ENCODE measurements at places on chromosomes 7 and 10. TPM values are rescaled to one million over a fixed set of nuclear protein-coding genes. Genes with fewer than 3 reads are reported as not detected.

BAIAP2L1 gene
- total RNA-seq = 2.8 TPM

AGMO gene
- total RNA-seq = not detected

SKIDA1 gene
- total RNA-seq = not detected

GRCh38 chr7:115037128-115037802 lies 115.4 kb downstream of the MDFIC start:
- H3K36me3 ChIP-seq = no peaks in the 10 kb centered on the region
- H3K4me3 ChIP-seq = no peak overlapping the region
- H3K27me3 ChIP-seq = no peaks in the 10 kb centered on the region
- H3K27ac ChIP-seq = no peak overlapping the region

DNA sequence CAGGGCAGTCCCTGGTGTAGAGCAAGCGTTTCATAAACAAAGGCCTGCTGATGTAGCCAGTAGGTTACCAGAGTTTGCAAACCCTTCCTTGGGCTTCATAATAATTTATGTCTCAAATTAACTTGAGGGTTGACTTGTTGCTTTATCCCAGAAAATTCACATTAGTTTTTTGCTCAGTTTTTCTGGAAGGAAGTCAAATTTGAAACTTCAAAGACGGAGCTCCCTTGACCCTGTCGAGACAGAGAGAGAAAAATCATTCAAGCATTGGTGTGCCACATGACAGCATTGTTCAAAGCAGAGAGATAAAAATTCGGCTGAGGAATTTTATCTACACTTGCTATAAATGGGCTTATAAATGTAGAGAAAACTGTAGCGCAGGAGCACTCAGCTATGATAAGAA lies 627.7 kb downstream of the TNS3 start:
- no peaks in the 10 kb centered on the region for H3K27me3 ChIP-seq
- H3K36me3 ChIP-seq = no peaks in the 10 kb centered on the region
- H3K27ac ChIP-seq = no peak overlapping the region

DNA sequence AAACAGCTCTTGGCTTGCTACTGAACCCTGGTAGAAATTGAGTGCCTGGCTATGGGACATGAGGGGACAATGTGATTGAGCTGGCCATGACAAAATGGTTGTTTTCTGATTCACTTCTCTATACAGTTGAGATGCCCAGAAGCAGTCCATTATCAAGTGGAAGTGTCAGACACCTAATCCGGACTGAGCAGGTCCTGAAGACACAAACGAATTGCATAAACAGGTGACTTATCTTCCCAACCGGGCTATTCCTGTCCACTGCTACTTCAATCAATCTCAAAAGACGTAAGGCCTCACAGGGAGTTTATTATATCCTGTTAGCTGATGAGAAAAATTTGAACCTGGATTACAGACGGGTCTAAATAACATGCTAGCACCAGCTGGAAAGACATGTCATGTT lies 105.5 kb upstream of the WAC start:
- no peaks in the 10 kb centered on the region for H3K36me3 ChIP-seq
- no peak for DNase-seq
- H3K27me3 ChIP-seq = no peaks in the 10 kb centered on the region
- H3K27ac ChIP-seq = no peak overlapping the region
- H3K4me3 ChIP-seq = no peak overlapping the region

GRCh38 chr7:116259871-116260440 lies 49.6 kb downstream of the TES start:
- no peaks in the 10 kb centered on the region for H3K27me3 ChIP-seq
- DNase-seq = no peak
- H3K4me3 ChIP-seq = no peak overlapping the region
- no peak overlapping the region for H3K27ac ChIP-seq

PRKG1 gene
- total RNA-seq = 50.2 TPM

GRCh38 chr10:14586901-14587300 lies 187.8 kb downstream of the FAM107B start:
- H3K4me1 ChIP-seq = peaks cover 9% of the 10 kb centered on the region
- no peak for DNase-seq
- H3K27ac ChIP-seq = no peak overlapping the region
- H3K4me3 ChIP-seq = no peak overlapping the region
- H3K27me3 ChIP-seq = no peaks in the 10 kb centered on the region
- H3K36me3 ChIP-seq = no peaks in the 10 kb centered on the region

DNA sequence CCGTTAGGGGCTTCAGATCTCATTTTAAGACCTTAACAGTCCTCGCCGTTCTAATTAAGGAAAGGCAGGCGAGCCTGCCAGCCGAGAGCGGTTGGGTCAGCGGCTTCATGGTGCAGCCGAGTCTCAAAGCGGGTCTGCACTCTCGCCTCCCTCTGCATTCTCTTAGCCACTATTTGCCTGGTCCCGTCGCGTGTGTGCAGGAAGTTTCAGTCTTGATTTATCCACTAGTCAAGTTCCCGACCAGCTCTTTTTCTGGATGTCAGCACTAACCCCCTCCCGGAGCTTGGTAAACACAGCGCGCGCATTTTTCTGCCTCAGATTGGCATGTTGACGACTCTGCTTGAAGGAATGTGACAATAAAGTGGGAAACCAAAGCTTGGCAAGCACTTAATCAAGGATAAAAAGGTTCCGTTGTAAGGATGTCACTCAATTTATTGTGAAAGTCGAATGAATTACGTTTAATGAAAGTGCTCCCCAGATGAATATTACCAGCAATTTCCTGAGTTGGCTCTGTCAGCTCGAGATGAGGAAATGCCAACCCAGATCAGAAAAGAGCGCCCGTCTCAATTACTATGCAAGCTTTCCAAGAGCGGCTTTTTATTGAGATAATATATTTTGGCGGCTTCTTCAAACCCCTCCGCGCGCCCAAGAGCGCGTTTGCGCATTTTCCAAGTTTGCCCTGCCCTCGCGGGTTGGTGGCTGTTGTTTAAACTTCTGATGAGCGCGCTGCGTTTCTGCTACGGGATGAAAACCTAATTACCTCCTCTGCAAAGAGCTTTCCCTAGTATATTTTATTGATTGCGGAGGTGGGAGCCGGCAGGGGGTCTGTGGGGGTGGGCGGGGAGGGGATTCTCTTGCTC lies 7.9 kb downstream of the NXPH1 start:
- no peaks in the 10 kb centered on the region for H3K4me1 ChIP-seq
- H3K4me3 ChIP-seq = no peak overlapping the region
- H3K36me3 ChIP-seq = no peaks in the 10 kb centered on the region
- no peak overlapping the region for H3K27ac ChIP-seq
- peaks cover 10% of the 10 kb centered on the region for H3K27me3 ChIP-seq
- no peak for DNase-seq

GRCh38 chr7:150378115-150378852 lies 846 bp upstream of the ZNF775 start:
- peak overlapping the region; percentile 79 for H3K27ac ChIP-seq
- H3K36me3 ChIP-seq = peaks cover 15% of the 10 kb centered on the region
- H3K27me3 ChIP-seq = no peaks in the 10 kb centered on the region
- H3K4me1 ChIP-seq = no peaks in the 10 kb centered on the region
- peak overlapping the region; percentile 61 for H3K4me3 ChIP-seq
- DNase-seq = no peak

- no peak overlapping the region for H3K27ac ChIP-seq
- H3K4me1 ChIP-seq = no peaks in the 10 kb centered on the region
- H3K4me3 ChIP-seq = no peak overlapping the region
Measured at GRCh38 chr10:70807556-70807955, 8.2 kb upstream of the SGPL1 start.

DNA sequence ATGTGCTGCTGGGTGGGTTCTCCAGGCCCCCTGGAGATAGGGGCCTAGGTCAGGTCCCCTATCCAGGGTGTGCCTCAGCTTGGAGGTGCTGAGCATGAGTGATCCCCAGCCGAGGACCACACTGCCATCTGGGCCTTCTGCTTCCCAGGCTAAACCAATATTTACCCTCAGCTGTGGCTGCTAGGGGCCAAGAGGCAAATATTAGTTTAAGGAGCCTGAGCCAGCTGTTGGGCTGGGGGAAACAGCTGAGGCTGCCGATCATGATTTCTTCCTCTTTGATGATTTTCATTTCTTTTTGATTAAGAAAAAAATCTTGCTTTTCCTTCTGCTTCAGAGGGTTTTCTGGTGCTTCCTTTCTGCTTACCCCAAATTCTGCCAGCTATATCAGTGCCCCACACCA lies 83.4 kb downstream of the NEURL1 start:
- no peaks in the 10 kb centered on the region for H3K27me3 ChIP-seq
- no peak overlapping the region for H3K4me3 ChIP-seq
- H3K36me3 ChIP-seq = no peaks in the 10 kb centered on the region
- no peaks in the 10 kb centered on the region for H3K4me1 ChIP-seq
- no peak overlapping the region for H3K27ac ChIP-seq

KCNIP2 gene
- total RNA-seq = 1.1 TPM

GRCh38 chr10:10271639-10272192 lies 746.0 kb upstream of the CELF2 start:
- no peaks in the 10 kb centered on the region for H3K36me3 ChIP-seq
- H3K27me3 ChIP-seq = no peaks in the 10 kb centered on the region
- H3K4me3 ChIP-seq = no peak overlapping the region
- DNase-seq = no peak
- no peak overlapping the region for H3K27ac ChIP-seq
- H3K4me1 ChIP-seq = no peaks in the 10 kb centered on the region

DNA sequence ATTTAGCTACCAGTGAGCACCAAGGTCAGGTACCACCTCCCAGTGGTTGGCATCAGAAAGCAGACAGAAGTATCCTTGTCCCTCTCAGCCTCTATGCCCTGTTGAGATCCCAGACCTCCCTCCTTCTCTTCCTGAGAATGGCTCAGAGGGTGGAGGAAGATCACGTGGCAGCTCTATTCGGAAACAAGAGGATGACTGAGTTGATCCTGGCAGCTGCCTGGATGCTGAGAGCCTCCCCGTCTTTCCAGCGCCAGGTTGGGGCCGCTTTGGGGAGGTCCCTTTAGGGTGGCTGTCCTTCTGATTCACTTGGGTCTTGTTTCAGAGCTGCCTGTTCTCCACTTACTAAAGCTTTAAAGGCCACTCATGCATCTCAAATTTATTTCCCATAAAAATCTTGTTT lies 36.9 kb upstream of the NPFFR1 start:
- no peaks in the 10 kb centered on the region for H3K27me3 ChIP-seq
- H3K4me1 ChIP-seq = no peaks in the 10 kb centered on the region
- no peak overlapping the region for H3K4me3 ChIP-seq
- no peaks in the 10 kb centered on the region for H3K36me3 ChIP-seq

DNA sequence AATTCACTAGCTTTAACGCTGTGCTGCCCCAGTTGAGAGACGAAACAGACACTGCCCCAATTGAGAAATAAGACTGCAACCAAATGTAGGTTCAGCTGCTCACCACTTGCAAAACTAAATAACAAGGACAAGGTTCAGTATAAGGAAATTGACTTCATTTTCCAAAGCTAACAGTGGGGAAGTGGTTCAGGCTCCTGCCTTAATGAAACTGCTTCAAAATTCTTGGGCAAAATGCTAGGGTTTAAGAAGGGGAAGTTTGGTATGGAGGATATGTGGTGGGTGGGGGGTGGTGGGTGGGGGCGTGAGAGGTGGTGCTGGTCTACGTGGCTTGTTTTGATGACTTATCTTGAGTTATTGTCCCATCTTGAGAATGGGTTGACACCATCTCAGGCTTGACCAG lies 21.8 kb downstream of the MRPL32 start:
- no peaks in the 10 kb centered on the region for H3K27me3 ChIP-seq
- no peaks in the 10 kb centered on the region for H3K36me3 ChIP-seq
- no peak overlapping the region for H3K4me3 ChIP-seq
- no peak overlapping the region for H3K27ac ChIP-seq
- DNase-seq = no peak
- H3K4me1 ChIP-seq = no peaks in the 10 kb centered on the region

GRCh38 chr10:58462863-58463507 lies 49.7 kb upstream of the BICC1 start:
- H3K27me3 ChIP-seq = no peaks in the 10 kb centered on the region
- no peak overlapping the region for H3K4me3 ChIP-seq
- no peak for DNase-seq
- no peak overlapping the region for H3K27ac ChIP-seq

DNA sequence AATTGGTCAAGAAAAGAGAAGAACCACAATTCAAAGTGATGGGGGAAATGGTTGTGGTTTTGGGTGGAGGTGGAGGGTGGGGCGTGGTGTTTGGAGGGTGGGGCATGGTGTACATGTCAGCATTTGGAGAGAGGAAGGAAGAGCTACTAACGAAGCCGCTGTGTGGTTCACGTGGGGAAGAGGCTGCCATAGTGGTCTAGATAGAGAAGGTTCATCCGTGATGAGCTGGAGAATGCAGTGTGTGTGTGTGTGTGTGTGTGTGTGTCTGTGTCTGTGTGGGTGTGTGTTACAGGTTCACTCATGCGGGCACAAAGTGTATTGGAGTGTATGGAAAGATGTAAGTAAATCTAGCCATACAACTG lies 6.1 kb upstream of the VCL start:
- H3K4me3 ChIP-seq = no peak overlapping the region
- H3K4me1 ChIP-seq = no peaks in the 10 kb centered on the region
- no peak for DNase-seq
- H3K36me3 ChIP-seq = no peaks in the 10 kb centered on the region
- H3K27me3 ChIP-seq = no peaks in the 10 kb centered on the region

- H3K4me1 ChIP-seq = peaks cover 10% of the 10 kb centered on the region
- peak overlapping the region; percentile 71 for H3K27ac ChIP-seq
- no peaks in the 10 kb centered on the region for H3K27me3 ChIP-seq
- H3K4me3 ChIP-seq = no peak overlapping the region
Measured at GRCh38 chr10:79487296-79488194, 24.8 kb upstream of the EIF5AL1 start.

DNA sequence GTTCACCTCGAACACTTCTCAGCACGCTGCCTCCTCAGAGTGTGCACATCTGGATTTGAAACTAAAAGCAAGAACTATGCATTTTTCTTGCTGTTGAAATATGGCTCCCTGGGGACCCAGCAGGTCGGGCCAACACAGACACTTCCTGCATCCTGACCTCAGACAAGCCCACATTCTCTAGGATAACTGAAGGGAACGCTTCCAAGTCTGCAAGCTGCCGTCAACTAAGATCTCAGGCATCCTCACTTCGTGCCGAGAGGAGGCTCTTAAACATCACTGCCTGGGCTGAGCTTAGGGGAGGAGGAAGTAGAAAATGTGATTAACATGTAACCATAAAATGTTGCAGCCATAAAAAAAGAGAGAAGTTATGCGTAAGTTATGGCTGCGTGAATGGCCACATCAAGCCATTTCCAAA lies 65.5 kb downstream of the PYROXD2 start:
- no peaks in the 10 kb centered on the region for H3K4me1 ChIP-seq
- no peak for DNase-seq
- no peaks in the 10 kb centered on the region for H3K27me3 ChIP-seq
- no peak overlapping the region for H3K4me3 ChIP-seq

DNA sequence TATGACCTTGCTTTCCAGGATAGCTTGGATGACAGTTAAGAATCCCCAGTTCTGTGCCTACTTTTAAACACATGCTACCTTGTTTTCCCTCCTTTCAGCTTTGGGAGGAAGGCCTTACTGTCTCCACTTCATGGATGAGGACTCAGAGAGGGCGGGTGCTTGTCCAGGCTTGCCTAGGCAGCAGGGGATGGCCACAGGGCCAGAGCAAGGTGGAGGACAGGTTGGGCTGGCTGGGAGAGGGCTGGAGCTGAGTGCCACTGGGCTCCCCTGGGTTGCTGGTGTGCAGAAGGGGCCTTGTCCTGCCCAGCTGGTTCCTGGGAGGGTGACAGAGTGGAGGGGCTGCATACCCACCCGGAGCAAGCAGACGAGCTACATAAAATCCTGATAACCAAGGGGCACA lies 117.8 kb downstream of the GRK5 start:
- H3K36me3 ChIP-seq = peaks cover 8% of the 10 kb centered on the region
- peaks cover 4% of the 10 kb centered on the region for H3K4me1 ChIP-seq
- no peak overlapping the region for H3K27ac ChIP-seq
- no peak overlapping the region for H3K4me3 ChIP-seq
- no peak for DNase-seq

- no peaks in the 10 kb centered on the region for H3K36me3 ChIP-seq
- no peak overlapping the region for H3K27ac ChIP-seq
- DNase-seq = no peak
- H3K27me3 ChIP-seq = no peaks in the 10 kb centered on the region
Measured at GRCh38 chr7:55374213-55374612, 9.1 kb downstream of the LANCL2 start.

GRCh38 chr10:88913788-88914187 lies 33.7 kb downstream of the STAMBPL1 start:
- H3K27ac ChIP-seq = no peak overlapping the region
- no peaks in the 10 kb centered on the region for H3K27me3 ChIP-seq
- no peak overlapping the region for H3K4me3 ChIP-seq
- DNase-seq = no peak
